Ascending aorta (tissue), 2 donors: ENCODE measurements at places on chromosomes 7 and 10.
A peak's percentile ranks its signal among the peaks of the same experiment; 100 is the strongest.

DNA sequence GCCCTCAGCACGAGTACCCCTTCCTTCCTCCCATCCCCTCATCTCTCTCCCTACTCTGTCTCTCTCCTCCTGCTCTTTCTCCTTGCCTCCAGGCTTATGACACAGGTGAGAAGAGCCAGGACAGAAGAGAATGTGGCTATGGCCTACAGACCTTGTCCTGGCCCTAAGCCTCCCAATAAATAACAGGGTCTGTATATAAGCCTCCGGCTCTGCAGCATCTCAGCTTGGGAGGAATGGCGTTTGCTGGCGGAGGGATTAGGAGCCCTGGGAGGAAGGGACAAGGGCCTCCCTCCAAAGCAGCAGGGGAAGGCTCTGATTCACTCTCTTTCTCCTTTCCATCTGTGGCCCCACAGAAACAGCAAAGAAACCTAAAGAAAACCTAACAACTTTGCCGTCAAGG lies 45.8 kb downstream of the COL13A1 start:
- DNase-seq = no peak

- no peak for DNase-seq
Observed at GRCh38 chr10:62473241-62473640, 99.1 kb downstream of the ZNF365 start.

DNA sequence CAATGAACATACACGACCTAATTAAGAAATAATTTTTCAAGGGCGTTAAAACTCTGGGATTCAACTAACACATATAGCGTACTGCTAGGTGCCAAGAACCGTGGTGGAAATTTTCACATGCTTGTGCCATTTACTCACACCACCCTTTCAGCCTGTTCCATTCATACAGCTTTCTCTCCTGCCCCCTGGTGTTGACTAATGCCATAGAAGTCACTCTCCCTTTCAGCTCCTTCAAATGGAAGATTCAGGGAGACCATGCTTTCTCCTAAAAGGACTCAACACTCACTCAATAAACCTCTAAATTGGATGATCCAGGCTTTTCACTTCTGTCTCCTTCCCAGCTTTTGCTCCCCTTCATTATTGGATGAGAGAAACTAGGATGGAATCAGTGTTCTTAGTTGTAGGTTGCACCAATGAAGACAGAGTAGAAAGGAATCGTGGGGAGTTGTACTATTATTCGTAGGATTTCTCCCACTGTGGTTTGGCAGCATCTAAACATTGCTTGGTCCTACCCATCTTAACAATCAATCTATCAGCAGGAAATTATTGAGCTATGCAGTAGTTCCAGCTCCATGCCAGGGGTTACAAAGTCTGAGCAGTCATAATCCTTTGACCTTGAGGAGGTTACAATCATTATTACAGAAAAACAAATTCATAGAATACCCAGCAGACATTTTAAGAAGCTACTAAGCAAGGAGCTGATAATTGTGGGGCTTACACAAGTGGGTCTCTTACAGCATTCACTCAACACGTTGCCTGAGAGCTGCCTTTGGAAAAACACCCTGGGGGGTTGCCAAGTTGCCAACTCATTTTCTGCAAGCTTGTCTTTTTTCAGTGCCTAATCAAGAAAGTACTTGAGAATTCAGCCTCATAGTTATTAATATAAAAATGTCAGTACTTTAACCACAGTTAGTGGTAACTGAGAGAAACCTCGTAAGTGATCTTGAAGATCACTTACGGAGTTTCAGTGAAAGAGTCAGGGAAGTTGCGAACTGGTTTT lies 2.8 kb upstream of the PPP1R3C start:
- peak; percentile 86 for DNase-seq

GRCh38 chr10:61975391-61975932 lies 74.0 kb downstream of the ARID5B start:
- DNase-seq = no peak

GRCh38 chr10:92757711-92758104 lies 68.0 kb downstream of the HHEX start:
- no peak for DNase-seq

DNA sequence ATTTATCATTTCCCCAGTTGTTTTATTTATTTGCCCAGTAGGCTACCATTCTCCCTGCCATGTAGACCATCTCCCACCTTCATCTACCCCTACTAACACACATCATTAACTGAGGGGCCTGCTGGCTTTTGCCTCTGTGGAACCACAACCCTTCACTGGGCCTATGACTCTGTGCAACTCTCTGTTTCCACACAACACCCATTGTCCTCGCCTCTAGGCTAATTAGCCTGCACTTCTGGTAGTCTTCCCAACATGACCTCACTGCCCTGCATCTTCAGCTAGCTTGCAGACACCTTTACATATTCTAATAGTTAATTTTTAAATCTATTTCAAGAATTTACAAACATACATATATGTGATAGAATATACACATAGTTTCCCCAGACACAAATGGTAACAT lies 7.5 kb downstream of the ANKIB1 start:
- no peak for DNase-seq

GRCh38 chr7:87059525-87060287 lies at the start of gene ELAPOR2:
TSS of gene ELAPOR2 (minus strand) at chr7:87059654. CDS start at chr7:87059513, 141 bp downstream.
- DNase-seq = peak; percentile 87

DNA sequence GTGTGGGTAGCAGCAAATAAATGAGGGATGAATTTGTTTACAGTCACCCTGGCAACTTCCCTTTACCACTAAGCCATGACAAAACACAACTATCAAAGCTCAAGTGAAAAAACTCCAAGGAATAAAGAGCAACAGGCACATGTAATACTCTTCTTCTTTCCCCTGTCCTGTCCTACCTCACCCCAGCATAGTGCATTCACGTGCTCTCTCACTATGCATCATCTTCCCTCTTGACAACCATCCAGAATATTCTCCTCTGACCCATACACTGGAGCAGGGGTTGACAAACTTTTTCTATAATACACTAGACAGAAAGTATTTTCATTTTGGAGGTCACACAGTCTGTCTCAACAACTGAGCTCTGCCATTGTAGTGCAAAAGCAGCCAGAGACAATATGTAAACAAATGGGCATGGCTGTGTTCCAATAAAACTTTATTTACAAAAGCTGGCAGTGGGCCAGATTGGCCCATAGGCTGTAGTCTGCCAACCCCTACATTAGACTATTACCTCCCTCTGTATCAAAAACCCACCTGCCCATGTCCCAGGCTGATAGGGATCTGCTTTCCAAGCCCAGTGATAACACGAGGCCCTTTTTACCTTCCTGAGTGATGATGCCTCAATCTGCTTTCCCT lies 354.5 kb downstream of the FGFR2 start:
- no peak for DNase-seq

DNA sequence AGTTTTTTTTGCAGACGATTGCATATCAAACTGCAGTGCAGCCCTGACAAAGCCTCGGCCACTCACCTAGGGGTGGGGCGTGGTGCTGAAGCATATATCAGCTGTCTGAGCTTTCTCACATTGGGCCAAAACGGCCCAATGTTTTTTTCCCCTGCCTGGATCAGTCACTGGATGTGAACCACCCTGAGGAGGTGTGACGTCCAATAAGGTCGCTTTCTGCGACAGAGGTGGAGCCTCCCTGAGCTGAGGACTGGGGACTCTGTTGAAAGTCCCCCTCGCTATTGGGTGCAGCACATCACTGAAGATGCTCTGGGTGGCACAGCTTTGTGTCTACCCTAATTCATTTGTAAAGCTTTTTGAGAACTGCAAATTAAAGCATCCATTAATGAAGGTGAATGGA lies 60.9 kb downstream of the SEM1 start:
- no peak for DNase-seq

DNA sequence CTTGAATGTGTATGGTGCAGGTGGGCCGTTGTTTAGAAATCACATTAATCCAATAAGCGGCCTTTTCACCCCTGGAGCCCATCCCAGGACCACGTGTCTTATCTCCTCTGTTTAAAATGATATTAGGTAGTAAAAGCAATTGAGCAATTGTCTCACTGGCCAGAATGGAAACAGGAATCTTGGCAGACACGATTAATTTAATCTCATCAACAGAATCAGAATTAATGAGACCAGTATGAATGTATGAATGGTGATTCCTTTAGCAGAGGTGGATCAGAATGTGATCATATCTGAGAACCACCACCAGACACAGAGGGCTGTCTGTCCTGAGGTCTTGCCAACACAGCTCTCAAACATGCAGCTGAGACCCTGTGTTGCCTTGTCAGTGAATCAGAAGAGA lies 1591.4 kb downstream of the REEP3 start:
- DNase-seq = no peak

- DNase-seq = no peak
Observed at GRCh38 chr7:50538478-50538877, 26.7 kb downstream of the DDC start.

DNA sequence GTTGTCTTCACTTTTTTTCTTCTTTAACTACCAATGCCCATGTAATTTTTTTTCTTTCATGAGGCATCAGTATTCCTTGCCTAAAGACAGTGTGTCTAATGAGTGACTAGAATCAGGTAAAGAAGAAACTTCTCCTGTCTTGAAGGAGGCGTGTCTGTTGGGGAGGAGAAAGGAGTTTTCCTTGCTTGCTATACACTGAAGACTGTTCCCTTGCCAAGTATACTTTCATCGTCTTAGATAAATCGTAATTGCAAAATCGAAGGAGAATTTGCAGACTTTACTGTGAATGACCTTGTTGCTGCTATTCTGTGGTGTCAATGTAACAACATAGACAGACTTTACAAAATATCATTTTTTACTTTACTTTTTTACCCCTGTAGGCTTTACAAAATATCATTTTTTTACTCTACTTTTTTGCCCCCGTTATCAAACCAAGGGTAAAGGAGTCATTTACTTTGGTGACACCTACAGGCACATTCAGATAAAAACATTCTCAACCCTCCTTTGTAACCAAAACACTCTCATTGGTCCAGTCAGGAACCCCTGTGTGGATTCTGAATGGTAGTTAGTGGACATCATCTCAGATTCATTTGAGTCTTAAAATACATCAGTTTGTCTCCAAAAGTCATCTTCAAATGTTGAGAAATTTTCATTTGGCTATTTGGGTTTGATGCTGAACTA lies 232.4 kb downstream of the AHR start:
- no peak for DNase-seq

DNA sequence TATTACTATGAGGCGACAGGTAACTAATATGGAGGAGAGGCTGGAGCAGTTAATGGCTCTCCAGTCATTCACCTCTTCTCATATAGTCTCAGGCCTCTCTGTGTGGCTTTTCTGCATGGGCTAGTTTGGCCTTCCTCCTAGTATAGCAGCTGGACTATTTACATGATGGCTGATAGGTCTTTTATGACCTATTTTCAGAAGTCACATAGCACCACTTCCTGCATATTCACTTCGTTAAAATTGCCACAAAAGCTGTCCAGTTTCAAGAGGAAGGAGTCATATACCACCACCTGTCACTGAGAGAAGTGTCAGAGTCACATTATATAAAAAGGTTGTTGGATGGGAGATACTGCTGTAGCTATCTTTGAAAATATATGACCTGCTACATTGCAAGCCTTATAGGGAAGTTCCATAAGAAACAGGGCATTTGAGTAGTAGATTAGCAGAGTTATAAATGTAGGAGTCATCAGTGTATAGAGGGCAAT lies 8.0 kb upstream of the DMTF1 start:
- DNase-seq = no peak

DNA sequence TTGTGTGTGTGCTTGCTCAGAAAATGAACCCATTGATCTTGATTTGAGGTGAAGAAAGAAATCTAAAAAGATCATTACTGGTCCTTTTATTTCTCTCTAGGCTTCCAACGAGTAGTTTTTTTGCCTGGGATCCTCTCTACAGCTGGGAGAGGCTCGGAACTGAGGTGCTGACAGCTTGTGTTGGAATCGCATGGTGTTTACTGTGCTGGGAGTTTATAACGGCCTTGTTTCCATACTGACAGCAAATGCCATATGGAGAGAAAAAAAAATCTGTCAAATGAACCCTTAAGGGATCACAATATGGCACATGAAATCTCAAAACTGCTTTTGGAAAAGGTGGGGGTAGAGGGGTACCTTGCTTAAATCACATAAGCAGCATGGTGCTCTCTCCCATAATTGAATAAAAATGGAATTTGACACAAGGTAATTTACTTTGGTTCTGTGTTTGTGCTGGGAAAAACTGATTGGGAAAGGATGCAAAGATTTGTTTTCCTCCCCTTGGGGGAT lies 165.0 kb downstream of the RGS10 start:
- no peak for DNase-seq

DNA sequence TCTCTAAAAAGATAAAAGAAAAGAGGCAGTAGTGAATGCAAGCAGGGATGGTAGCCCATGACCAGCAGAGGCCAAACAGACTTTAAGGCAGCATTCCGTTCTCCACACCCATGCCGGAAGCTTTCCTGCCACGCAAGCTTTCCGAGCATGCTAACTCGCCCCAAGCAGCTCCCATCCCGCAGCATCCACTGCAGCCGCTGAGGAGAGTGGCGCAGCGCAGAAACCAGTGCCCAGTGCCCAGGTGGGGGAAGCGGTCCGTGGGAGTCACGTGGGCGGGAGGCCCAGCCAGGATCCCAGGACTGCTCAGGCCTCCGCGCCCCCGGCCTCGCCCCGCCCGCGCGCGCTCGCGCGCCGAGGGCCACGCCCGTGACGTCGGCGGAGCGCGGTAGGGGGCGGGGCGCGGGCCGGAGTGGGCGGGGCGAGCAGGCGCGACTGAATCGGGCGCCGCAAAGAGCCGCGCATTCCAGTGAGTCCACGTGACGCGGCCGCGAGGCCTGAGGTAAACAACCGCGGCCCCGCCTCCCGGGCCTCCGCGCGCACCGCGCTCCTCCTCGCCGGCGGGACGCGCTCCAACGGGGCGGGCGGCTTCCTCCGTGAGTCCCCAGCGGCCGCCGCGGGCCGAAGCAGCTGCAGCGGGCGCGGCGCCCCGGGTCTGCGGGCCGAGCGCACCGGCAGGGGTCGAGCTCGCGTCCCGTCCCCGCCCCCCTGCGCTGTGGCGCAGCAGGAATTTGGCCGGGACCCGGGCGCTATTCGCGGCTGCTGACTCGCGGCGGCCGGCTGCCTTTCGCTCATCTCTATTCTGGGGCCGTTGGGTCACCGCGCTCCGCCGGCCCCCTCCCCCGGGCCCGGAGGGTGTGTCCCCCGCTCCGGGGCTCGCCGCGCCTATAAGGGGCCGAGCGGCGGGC lies at the start of gene OTUD1:
OTUD1 (plus strand) TSS at position 529 of the 905 bp plus-strand sequence. CDS start 383 bp downstream, outside the sequence.
- peak; percentile 82 for DNase-seq

GRCh38 chr7:137084607-137085380 lies 216.3 kb downstream of the CHRM2 start:
- DNase-seq = no peak

DNA sequence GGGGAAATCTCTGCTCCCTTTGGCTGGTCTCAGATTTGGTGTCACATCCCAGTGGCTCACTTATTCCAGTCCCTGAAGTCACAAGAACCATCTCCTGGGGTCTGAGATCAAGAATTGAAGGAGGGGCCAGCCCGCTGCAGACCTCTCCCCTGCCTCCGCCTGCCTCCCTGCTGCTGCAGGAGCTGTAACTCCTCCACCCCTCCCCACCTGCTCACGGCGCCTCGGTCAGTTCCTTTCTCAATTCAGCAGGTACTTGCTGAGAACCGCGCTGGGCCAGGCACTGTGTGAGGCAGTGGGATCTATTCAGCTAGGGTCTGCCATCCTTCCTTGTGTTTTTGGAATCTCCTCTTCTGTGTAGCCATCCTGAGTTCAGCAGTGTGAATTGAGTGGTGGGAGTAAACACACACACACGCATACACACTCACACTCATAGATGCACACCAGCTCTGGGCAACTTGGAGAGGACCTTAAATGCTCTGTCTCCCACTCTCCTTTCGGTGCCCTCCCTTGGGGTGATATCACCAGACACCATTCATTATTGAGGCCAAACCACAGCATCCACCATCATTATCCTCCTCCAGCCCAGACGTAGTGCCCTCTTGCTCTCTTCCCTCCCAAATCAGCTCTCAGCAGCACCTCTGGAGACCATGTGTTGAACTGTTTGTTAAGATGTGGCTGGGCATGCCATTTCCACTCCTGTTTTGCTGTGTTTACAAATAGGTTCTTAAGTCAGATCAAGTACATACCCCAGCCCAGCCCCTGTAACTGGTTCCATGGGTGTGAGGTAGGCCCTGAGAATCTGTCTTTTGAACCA lies 22.0 kb upstream of the ANKRD2 start:
- no peak for DNase-seq
